ENCODE measurements at places on chromosomes 4 and X. TPM values are rescaled to one million over a fixed set of nuclear protein-coding genes. Genes with fewer than 3 reads are reported as not detected.
A peak's percentile ranks its signal among the peaks of the same experiment; 100 is the strongest.

- DNase-seq, result no peak
These were observed 142.9 kb downstream of the ANAPC10 start for GRCh38 chr4:144955104-144955503.

GRCh38 chr4:56183344-56183959 is 203.8 kb downstream of the AASDH start:
- DNase-seq, result no peak

DNA sequence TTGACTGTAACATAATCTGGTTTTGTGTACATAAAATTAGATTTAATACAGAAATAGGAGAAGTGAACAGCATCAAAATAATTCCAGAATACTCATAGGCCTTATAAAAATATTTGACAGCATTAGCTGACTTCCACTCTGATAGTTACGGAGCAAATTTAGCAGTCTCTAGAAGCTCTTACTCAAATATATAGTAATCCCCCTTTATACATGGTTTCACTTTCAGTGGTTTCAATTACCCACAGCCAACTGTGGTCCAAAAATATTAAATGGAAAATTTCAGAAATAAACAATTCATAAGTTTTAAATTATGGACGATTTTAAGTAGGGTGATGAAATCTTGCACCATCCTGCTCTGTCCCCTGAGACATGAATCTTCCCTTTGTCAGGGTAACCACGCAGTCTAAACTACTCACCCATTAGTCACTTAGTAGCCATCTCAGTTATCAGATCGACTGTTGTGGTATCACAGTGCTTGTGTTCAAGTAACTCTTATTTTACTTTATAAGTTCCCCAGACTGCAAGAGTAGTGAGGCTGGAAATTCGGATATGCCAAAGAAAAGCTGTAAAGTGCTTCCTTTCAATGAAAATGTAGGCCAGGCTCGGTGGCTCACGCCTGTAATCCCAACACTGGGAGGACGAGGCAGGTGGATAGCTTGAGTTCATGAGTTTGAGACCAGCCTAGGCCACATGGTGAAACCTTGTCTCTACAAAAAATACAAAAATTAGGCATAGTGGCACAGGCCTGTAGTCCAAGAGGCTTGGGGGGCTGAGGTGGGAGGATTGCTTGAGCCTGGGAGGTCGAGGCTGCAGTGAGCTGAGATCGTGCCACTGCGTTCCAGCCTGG is 17.2 kb upstream of the RTL9 start:
- no peak for DNase-seq

The C4orf50 gene
- 0.02 TPM for polyA plus RNA-seq

GRCh38 chr4:88003261-88003660 is 4.2 kb upstream of the PKD2 start:
- no peak for DNase-seq

The WDR17 gene
- polyA plus RNA-seq, result 16.2 TPM

The ACSL4 gene
- 54.8 TPM for polyA plus RNA-seq

DNA sequence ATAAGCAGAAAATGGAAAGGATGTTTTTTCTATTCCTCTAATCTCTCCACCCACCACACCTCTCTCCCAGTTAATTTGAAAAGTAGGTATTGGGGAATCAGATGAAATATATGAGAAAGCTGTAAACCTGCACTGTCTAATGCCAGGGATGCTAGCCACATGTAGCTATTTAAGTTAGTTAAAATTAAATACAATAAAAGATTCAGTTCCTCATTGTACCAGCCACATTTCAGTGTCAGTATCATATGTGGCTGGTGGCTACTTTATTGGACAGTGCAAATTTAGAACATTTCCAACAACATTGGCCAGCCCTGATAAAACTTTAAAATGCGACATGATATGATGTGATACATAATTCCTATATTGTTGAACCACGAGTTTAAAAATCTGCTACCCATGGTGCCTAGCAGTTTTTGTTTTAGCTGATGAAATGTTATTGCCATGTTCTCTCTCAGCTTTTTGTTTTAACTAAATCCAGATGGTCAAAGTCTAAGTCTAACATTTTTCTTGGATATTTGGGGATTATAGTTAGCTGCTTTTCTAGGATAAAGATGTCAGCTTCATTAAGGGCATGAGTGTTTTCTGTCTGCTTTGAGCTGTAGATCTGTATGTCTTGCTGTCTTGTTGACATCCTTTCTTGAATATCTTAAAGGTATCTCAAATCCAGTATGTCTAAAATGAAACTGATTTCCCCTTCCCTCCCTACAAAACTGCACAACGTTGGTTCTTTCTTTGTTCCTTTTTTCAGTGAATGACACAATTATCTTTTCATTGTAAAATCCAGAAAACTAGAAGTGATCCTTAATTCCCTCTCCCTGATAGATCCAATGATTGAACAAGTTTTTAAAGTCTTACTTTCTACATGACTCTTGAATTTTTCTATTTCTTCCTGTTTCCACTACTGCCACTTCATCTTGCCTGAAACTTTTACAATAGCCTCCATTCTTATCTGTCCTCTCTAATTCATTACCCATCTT is 6.2 kb downstream of the ARFIP1 start:
- no peak for DNase-seq

- peak; percentile 18 for DNase-seq
These were observed at the start of gene RNF128 for GRCh38 chrX:106726485-106727437. Gene RNF128, plus strand, starts transcription at chrX:106726701. Its CDS starts 213 bp downstream, at chrX:106726914.

The CDS1 gene
- polyA plus RNA-seq, result 28.2 TPM

The GLRA2 gene
- 0.52 TPM for polyA plus RNA-seq

The GABRQ gene
- polyA plus RNA-seq, result 0.98 TPM

- no peak for DNase-seq
These were observed 20.9 kb upstream of the NDNF start for GRCh38 chr4:121093261-121093660.

The MXRA5 gene
- 5.6 TPM for polyA plus RNA-seq

- no peak for DNase-seq
These were observed 155.5 kb upstream of the PRDX4 start for GRCh38 chrX:23511793-23512192.

The UGT2A1 gene
- 8.6 TPM for polyA plus RNA-seq

DNA sequence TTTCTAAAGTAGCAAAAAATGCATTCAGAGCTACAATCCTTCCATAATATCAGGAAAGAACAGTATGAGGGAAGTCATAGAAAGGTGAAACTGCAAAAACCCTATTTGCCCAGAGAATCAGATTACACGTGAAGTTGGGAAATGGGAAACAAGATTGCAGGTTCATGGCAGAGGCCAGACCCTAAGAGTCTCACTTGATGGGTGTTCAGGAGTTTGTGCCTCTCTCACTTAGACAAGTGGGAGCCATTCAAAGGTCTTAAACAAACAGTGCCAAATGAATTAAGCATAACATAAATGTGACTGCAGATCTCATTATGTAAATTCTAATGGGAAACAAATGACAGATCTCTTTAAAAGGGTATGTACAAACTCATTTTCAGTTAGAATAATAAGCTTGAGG is 91.6 kb downstream of the ARAP2 start:
- no peak for DNase-seq

DNA sequence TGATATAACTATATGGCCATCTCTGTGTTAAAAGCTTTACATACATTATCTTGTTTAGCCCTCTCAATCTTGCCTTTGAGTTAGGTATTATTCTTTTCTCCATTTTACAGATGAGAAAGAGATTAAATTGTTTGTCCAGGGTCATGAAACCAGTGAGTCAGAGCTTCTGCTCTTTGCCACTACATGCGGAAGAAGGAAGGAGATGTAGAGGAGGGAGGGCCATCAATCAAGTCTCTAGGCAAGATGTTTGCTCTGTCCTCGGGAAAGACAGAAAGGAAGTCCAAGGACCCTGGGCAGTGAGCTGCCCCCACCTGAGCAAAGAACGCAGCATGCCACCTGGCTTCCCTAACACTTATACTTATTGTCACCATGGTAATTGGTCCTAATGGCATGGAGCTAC is 133.7 kb upstream of the IL1RAPL2 start:
- no peak for DNase-seq

The AWAT2 gene
- not detected for polyA plus RNA-seq

DNA sequence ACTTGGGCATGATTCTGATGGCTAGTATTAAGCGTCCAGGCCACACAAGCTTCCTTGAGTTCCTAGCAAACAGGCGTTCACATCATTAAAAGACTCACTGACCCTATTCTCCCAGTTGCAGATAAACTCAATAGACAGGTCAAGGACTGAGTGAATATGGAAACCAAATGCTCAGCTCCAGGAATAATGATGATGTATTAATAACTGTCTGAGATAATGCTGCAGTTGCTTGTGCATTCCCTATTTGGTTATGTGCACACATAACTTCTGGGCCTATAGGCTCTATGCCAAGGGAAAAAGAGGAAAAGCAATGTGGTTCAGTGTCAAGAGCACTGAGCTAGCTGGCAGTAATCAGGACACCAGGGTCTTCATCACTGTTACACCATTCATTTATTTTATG is 3.5 kb downstream of the RAB9B start:
- no peak for DNase-seq

The TMEM144 gene
- 7.8 TPM for polyA plus RNA-seq

The ATP2B3 gene
- polyA plus RNA-seq, result 0.18 TPM

The PLXNB3 gene
- 1.5 TPM for polyA plus RNA-seq

The IRAK1 gene
- polyA plus RNA-seq, result 54.3 TPM

GRCh38 chrX:32597777-32598176 is 613.6 kb downstream of the DMD start:
- no peak for DNase-seq

DNA sequence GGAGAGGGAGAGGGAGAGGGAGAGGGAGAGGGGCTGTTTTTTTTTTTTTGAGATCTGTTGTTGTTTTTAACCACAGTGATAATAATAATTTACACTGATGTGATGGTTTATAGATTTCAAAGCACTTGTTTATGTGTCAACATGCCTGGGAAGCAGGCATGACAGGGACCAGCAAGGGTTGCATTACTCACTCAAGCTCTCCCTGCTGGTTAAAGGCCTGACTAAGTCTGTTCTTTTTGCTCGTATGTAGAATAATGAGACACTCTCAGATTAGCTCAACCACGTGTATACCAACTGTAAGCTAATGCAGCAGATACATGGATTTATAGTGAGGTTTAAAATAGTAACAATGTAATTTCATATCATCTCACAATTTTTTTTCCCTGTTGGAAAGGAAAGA is 134.6 kb upstream of the BOD1L1 start:
- no peak for DNase-seq

The LRP2BP gene
- polyA plus RNA-seq, result 6.9 TPM

DNA sequence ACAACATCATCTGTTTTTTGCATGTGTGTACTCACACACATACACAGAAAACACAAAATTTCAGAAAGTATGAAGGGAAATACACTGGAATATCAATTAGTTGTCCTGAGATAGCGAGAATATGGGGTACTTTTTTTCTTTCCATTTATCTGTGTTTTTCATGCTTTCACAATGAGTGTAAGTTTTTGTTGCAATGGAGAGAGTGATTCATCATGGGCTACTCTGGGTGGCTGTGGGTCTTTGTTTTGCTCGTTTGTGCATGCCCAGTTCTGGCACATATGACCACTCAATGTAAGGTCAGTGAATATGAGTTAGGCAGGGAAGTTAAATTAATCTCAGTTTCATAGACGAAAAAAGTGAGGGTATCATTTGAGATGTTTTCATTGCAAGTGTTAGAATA is 26.9 kb downstream of the XK start:
- DNase-seq, result no peak

DNA sequence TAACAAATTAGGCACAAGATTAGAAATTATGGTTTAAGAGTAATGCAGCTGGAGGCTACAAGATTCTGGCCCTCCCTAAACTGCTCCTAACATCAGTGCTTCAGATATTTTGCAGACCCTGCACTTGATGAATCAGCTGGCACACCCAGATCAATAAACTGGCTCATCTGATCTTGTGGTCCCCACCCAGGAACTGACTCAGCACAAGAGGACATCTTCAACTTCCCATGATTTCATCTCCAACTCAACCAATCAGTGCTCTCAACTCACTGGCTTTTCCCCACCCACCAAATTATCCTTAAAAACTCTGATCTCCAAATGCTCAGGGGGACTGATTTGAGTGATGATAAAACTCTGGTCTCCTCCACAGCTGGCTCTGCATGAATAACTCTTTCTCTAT is 21.7 kb upstream of the TMEM33 start:
- DNase-seq, result no peak

The DTHD1 gene
- not detected for polyA plus RNA-seq

GRCh38 chrX:48997865-48998264 is 4.2 kb downstream of the GRIPAP1 start:
- DNase-seq, result no peak

GRCh38 chrX:18415386-18415785 is 10.0 kb upstream of the CDKL5 start:
- DNase-seq, result no peak

The STK26 gene
- 12.3 TPM for polyA plus RNA-seq

DNA sequence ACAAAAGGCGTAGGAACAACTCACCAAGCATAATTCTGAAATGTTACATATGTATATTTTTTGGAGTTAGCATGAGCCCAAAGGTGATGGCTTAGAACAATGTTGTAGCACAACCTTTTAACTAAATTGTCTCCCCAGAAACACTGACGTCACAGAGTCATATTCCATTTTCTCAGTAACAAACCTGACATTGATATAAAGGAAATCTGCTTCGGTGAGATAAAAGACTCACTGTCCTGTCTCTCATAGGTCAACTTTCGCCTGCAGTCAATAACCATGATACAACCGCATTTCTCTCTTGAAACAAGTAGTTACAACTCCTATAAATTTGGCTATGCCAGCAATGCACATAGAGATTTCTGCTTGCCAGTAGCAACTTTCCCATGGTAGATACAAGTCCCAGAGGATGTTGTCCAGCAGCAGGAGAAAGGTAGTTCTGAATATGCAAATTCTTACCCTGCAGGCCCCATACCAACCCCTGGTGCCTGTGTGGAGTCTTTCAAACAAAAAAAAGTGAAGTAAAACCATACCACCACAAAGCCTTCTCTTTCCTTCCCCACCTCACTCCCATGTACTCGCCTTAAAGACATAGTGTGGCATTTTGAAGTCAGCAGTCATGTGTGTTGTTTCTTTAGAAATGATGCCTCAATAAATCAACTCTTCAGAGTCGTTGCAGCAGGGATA is 47.9 kb downstream of the MTM1 start:
- no peak for DNase-seq

- DNase-seq, result no peak
These were observed 28.1 kb downstream of the LGI2 start for GRCh38 chr4:25002681-25003080.

DNA sequence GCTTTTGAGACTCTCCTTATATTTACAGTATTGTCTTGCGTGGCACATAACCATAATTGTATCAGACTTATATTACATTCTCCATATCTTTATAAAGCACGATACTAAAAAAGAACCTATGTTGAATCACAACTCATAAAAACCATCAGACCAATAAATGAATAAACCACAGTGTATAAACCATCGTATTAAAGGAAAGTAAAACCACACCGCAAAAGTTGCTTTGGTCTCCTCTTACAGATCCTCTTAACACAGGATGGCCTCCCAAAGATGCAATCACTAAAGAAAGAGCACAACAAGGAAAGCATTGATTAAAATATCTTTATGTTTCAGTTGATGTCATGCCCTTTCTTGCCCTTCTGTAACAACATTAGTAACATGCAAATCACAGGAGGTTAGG is 437.9 kb downstream of the AFF2 start:
- no peak for DNase-seq

The CT45A10 gene
- not detected for polyA plus RNA-seq

- DNase-seq, result no peak
These were observed 71.4 kb upstream of the ETNPPL start for GRCh38 chr4:108834166-108834834.

The CTAG1B gene
- not detected for polyA plus RNA-seq

The INPP4B gene
- 8.4 TPM for polyA plus RNA-seq

GRCh38 chr4:78650106-78651024 is 98.8 kb downstream of the ANXA3 start:
- DNase-seq, result no peak

- peak; percentile 44 for DNase-seq
These were observed 2214.5 kb upstream of the TENM3 start for GRCh38 chr4:180028682-180029081.

Measured in left kidney (tissue), 8 donors.